Nephron progenitor cell (in vitro differentiated cells): ENCODE measurements at places on chromosomes 4 and X.

GRCh38 chr4:26083987-26084386, 170.0 kb downstream of the SMIM20 start:
- DNase-seq = no peak

GRCh38 chr4:151407466-151408379, 1.3 kb upstream of the FHIP1A start:
- DNase-seq = peak; percentile 14

DNA sequence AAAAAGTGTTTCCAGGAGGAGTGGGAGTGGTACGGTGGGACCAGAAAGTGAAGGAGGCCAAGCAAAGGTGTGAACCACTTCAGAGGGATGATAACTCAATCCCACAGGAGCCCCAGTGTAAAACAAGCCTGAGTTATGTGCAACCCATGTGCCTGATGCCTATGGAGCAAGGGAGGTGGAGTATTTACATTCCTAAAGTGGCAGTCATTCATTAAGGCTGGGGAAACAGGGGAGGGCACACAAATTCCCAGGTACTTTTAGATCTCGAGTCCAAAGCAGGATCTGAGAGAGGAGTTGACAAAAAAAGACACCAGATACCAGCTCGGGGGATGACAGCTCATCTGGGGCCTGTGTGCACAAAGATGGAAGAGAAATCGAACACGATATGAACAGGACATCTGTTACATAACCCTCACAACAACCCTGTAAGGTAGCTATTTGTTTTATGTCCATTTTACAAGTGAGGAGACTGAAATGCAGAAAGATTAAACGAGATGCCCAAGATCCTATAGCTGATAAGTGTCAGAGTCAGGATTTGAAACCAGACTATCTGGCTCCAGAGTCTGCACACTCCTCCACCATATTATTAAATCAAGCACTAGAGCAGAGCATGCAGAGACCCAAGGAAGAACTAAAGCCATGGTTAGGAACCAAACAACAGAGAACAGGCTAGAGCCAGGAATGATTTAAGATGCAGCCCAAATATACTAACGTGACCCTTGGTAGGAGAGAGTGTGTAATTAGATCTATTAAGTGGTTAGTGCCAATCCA, 91.9 kb upstream of the MAPK10 start:
- DNase-seq = no peak

- DNase-seq = peak; percentile 84
These were observed 685 bp upstream of the MORF4L2 start for GRCh38 chrX:103687073-103687695.

GRCh38 chr4:8828869-8829268, 42.8 kb downstream of the HMX1 start:
- no peak for DNase-seq

DNA sequence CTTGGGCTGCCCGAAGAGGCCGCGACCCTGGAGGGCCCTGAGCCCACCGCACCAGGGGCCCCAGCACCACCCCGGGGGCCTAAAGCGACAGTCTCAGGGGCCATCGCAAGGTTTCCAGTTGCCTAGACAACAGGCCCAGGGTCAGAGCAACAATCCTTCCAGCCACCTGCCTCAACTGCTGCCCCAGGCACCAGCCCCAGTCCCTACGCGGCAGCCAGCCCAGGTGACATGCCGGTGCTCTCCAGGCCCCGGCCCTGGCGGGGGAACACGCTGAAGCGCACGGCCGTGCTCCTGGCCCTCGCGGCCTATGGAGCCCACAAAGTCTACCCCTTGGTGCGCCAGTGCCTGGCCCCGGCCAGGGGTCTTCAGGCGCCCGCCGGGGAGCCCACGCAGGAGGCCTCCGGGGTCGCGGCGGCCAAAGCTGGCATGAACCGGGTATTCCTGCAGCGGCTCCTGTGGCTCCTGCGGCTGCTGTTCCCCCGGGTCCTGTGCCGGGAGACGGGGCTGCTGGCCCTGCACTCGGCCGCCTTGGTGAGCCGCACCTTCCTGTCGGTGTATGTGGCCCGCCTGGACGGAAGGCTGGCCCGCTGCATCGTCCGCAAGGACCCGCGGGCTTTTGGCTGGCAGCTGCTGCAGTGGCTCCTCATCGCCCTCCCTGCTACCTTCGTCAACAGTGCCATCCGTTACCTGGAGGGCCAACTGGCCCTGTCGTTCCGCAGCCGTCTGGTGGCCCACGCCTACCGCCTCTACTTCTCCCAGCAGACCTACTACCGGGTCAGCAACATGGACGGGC, 579 bp downstream of the ABCD1 start:
- DNase-seq = no peak

DNA sequence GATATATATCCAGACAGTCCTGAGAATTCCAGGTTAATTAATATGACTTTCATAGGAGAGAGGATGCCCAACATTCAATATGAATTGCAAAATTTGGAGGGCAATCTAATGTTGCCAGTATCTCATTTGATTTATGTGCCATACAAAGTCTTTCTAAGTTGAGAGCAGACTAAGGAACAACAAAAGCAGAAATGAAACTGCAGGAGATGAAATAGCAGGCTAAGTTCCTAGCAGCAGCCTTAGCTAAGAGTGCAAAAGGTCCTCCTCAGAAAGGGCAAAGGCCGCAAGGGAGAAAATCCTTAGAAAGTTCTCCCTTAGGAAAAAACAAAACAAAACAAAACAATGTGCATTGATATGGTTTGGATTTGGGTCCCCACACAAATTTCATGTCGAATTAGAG, 602.9 kb upstream of the HTR2C start:
- DNase-seq = no peak

- peak; percentile 5 for DNase-seq
These were observed 954.3 kb downstream of the PCDH7 start for GRCh38 chr4:31674313-31674947.

DNA sequence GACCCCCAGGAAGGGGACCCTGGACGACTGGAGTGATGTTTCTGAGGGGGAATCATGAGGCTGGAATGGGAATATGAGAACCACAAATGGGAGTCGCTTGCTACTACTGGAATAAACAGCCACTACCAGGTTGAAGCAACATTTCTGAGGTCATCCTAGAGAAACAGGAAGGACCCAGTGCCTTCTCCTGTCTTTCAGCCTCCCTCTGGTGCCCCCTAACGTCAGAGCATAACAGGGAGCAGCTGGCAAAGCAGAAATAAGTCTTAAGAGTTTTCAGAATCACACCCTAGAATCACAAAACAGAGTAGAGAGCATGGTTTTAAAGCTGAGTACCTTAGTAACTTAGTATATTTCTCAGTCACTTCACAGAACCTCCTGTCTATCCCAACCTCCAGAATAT, 347.8 kb upstream of the PITX2 start:
- peak; percentile 65 for DNase-seq

- DNase-seq = no peak
These were observed 41.8 kb upstream of the IQSEC2 start for GRCh38 chrX:53323196-53323595.

- DNase-seq = no peak
These were observed 112.9 kb downstream of the IRF2 start for GRCh38 chr4:184361443-184361842.

DNA sequence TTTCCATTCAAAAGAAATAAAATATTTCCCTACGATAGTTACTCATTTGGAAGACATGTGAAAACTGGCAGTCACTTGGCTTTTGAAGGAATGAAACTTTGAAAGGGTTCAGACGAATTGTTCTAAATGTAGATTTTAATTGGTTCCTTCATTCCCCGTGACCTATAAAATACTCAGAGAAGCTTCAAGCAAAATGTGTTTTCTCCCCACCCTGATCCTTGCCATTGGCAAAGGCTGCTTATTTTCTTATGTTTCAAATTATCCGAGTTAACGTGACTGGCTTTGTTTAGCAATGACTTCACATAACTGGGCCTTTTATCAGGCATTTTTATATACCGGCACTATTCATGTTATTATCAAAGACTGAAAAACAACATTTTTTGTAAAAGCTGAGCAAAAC, 204.1 kb upstream of the NEIL3 start:
- no peak for DNase-seq

- no peak for DNase-seq
These were observed 108.1 kb upstream of the STOX2 start for GRCh38 chr4:183797011-183797444.

GRCh38 chr4:105620640-105621323, 68.4 kb downstream of the ARHGEF38 start:
- DNase-seq = no peak

DNA sequence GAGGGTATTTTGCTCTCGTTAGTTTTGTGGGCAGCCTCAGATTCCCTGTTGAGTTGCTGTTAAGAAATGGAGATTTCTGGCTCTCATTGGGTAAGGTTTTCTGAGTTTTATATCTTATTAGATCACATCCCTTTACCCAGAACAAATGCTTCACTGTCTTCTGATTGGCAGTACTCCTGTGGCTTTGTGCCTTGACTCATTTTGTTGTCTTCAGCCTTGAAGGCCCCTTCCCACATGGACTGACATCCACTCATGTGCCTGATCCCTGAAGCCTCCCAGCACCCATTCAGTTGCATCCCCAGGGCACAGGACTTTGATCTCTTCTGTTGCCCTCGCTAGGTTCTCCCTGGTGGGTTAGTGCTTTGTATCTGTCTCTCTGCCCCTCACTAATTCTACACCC, 10.4 kb downstream of the MED28 start:
- no peak for DNase-seq

DNA sequence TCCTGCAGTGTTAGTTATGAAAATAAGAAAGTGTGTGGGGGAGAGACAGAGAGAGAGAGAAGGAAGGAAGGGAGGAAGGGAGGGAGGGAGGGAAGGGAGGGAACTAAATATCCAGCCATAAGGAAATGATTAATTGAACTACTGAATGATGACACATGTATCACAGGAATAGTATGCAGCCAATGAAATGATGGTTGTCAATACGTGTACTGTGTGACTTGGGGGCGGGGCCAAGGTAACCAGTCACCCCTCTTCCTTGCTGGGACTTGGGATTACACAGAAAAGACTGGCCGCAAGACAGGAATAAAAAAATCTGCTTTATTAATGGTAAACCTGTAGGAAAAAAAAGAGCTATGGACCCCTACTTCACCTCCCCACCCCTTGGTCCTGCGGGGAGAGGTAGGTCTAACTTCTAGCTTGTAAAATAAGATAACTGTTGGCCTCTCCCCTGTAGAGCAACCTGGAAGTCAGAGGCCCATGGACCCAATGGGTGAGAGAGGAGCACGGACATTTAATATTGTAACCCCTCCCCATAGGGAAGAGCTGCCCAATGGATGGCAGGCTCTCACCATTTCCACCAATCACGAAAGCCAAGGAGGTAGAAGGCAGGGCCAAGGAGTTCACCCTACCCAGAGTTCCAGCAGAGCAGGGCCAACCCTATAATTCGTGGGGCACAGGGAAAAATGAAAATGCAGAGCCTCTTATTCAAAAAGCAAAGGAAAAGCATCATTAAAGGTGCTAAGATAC, 7.4 kb downstream of the PPP2R2C start:
- no peak for DNase-seq

DNA sequence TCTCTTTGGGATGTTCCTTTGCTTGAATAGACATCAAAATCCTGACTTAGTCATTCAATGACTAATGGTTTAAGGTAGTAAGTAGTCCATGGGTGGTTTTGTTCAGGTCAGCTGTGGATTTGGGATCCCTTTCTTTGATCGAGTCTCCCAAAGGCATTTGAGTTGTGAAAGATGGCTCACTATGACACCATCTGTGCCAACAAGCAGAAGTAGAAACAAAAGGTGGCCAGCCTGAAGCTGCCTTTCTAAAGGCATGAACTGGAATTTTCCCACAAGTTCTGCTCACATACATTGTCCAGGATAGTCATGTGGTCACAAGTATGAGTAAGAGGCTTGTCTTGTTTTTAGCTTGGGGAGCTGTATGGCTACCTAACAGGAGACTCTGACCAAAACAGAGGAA, 129.9 kb downstream of the CCNG2 start:
- DNase-seq = no peak

DNA sequence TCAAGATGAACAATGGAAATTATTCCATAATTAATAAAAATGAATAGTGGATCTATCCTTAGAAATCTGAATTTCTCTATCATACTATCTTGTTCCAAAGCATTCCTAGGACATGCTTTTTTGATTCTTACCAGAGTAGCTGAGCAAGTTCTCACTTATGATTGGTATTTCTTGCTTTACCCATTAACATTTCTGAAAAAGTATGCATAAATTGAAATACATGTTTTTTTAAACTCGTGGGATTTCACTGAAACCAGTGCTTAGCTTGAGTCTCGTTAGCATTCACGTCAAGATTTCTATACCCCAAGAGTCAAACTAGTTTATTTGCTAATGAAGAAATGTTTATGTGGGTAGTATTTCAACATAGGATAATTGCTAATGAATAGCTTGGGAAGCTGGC, 89.0 kb downstream of the ELOVL6 start:
- no peak for DNase-seq

- no peak for DNase-seq
These were observed 808 bp downstream of the HUWE1 start for GRCh38 chrX:53685711-53686110.

GRCh38 chr4:41611881-41612871, 74.2 kb downstream of the LIMCH1 start:
- peak; percentile 38 for DNase-seq

DNA sequence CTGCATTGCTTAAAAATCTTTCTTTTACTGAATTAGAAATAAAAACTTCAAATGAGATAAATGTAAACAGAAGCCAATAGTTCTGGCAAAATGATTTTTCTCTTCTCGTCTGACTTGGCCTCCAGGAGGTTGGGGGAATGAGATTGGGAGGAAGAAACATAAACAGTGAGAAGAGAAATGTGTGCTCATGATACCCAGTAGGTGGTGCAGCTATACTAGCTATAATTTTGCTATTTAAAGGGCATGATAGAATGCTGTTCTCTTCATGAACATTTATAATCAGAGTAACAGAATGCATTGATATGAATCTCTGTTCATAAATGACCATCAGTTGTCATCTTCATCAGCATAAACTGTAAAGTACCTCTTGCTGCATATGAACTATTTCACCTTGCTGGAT, 85.5 kb downstream of the TACR3 start:
- DNase-seq = no peak

DNA sequence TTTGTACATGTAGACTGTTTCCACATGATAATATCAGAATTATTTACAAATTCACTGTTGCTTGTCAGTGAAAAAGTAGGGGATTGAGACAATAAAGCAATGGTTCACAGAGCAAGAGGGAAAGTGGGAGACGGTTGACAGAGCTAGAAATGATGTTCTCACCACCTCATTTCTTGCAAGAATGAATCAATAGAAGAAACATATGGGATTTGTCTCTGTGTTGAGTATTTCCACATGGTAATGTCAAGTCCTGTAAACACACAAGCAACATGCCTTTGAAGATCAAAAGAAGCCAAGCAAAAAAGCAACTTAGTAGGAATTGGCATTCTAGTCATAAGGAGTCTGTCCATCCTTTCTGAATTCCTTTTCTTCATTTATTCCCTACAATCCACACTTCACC, 1806.6 kb upstream of the AGA start:
- no peak for DNase-seq

GRCh38 chr4:76278583-76278982, 27.1 kb downstream of the FAM47E start:
- no peak for DNase-seq

DNA sequence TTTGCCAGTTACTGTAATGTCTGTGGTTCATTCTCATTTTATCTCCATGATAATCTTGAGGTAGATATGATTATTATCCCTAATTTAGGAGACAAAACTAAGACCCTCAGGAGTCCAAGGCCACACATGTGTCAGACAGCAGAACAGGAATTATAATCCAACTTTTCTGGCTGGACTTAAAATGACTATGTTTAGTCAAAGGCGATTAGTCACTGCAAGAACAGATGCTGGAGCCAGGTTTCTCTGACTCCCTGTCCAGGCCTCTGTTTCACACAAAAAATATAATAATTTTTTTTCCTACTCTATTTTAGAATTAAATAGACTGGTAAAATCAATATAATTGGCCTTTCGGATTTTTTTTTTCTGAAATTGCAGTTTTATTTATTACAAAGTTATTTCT, 56.7 kb upstream of the TMEM131L start:
- no peak for DNase-seq

- DNase-seq = no peak
These were observed 36.6 kb upstream of the GPR78 start for GRCh38 chr4:8543623-8544022.
